ENCODE measurements at places on chromosomes 7 and 10.

DNA sequence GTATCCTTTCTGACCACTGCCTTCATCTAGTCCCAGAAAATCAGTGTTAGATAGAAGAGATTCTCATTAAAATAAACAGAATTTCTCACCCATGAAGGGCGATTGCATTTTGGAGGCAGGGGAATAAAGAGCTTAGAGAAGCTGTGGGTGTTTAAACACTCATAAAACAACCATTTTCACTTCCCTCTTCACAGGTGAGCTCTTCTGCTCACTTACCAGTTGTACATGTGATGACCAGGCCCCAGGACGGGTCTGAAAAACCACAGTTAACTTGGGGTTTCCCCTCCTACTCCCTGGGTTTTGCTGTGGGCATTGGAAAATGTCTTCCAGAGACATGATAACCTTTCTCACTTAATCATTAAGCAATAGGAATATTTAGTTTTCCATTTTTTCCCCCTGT, 411.6 kb upstream of the DPP6 start:
- no peak for DNase-seq

- DNase-seq = no peak
These were observed 261.2 kb downstream of the ADRA2A start for GRCh38 chr10:111338035-111338434.

DNA sequence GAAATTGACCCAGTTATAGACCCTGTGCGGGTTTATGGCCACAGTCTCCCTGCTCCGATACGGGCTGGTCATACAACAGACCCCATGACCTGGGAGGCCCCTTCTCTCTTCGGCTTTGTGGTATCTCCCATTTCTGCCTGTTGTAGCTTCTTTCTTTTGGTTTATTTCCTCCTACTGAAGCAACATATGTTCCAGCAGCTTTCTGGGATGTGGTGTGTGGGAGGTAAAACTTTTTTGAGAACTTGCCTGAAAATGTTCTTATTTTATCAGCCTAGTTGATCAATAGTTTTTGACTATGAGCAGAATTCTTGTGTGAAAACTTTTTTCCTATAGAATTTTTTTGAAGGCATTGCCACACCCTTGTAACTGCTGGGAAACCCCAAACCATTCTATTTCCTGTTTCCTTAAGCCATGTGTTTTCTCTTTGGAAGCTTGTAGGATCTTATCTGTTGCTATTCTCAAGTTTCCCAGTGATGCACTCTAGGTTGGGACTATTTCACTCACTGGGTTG, 80.0 kb downstream of the DAGLB start:
- DNase-seq = no peak

DNA sequence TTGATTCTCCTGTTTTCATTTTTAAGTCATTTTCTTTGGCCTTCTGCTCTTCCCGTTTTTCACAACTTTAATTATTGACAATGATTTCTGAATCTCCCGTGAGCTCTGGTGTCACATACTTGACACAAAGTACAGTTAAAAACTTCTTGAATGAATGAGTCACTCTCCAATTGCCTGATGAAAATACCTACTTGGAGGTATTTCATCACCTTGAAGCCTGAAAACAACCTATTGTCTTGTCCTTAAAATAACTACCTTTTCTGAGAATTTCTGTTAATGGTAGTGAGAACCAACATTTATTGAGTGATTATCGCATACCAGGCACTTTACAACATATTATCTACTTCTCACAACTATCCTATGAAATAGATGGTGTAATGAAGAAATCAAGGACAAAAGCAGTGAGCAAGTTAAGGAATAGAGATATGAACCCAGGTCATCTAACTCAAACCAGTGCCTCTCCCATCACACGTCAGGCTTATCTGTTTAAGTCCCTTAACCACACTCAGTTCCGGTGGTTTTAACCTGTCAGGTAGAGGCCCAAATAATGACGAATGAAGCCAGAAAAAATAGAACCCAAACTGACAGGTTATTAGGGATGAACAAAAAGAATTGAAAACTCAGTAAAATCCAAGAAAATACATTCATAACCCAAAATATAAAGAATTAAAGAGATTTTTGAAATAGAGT, 11.6 kb downstream of the BET1 start:
- DNase-seq = no peak

DNA sequence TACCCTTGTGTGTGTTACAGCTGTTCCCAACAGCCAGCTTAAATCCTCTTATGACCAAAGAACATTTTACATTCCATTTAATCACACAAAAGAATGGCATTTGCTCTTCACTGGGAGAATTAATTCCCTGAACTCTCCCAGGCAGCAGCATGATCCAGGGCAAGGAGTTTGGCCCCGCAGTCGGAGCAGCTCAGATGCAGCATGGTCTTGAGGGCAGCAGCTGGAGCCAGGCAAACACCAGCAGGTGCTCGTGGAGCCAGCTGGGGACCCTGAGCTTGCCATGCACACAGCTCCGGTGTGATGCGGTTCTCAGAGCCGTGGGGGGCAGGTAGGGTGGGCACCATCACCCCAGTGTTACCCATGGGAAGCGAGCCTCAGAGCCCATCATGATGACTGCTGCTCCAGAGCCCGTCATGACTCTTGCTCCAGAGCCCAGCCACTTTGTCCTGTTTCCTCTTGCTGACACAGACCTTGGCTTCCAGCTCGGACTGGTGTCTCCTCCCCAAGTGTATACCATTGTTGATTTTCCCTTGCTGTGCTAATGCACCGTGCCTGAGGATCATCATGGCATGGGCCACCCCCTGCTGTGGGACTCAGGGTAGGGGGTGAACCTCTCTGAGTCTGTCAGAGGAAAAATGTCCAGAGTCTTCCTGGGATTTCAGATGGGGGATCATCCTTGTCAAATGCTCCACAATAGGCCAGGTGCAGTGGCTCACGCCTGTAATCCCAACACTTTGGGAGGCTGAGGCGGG, 75.8 kb downstream of the ZRANB1 start:
- no peak for DNase-seq

GRCh38 chr10:86295791-86296190, 70.8 kb downstream of the GRID1 start:
- no peak for DNase-seq

- DNase-seq = no peak
These were observed 107.2 kb downstream of the CDK6 start for GRCh38 chr7:92729172-92729571.

- DNase-seq = no peak
These were observed 84.1 kb downstream of the SNX10 start for GRCh38 chr7:26375726-26376174.

- no peak for DNase-seq
These were observed 41.4 kb upstream of the AP5Z1 start for GRCh38 chr7:4733936-4734528.

All from iPS DF 6.9 (cell line).